Common myeloid progenitor, CD34-positive (primary cell): ENCODE measurements at places on chromosomes 2 and 18.

- peak; percentile 74 for DNase-seq
Observed at GRCh38 chr2:195477248-195477995, 179.6 kb upstream of the SLC39A10 start.

DNA sequence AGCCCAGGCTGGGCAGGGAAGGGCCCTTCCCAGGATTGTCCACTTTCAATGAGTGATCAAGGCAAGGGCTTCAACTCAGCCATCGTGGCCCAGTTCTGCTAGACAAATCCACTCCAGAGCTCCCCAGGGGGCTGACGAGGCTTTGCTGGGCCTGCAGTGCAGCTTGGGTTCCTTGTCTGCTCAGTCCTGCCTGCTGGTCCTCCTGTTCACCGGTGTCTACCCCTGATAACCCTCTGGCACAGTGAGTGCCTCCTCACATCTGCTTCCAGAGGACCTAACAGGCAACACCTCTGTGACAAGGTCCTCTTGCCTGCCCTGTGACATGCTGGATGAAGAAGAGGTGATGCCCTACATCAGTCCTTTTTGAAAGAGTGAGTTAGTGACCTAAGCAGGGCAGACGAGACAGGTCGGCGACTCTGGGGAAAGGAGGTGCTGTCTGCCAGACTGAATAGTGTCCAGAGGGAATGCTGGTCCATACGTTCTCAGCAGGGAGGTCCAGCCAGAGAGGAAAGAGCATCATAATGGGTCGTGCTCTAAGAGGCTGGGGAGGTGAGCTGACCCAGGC is 20.9 kb upstream of the KCNF1 start:
- no peak for DNase-seq

GRCh38 chr2:236677368-236677767 is 107.7 kb downstream of the ACKR3 start:
- DNase-seq, result no peak

GRCh38 chr2:195639959-195640358 is 17.1 kb upstream of the SLC39A10 start:
- no peak for DNase-seq

DNA sequence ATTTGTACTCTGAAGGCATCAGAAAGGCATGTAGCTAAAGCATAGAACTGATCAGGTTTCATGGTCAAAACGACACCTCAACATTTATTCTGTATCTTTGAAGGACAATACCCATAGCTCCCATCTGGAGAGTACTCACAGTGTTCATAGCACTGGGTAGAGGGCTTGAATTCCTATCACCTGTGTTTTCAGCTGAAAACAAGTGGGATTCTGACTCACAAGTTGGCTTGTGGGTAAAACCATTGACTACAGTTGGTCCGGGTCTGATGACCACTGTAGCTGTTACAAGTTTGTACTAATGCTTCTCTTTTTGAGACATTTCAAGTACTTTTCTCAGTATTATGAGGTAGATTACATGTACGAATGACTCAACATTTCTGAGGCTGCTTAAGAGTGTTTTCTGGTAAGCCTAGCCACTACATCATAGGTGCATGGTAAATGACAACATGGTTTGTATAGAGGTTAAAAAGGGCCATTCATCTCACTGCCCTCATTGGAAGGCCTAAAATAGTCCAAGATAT is 68.6 kb upstream of the PELI1 start:
- DNase-seq, result peak; percentile 46

DNA sequence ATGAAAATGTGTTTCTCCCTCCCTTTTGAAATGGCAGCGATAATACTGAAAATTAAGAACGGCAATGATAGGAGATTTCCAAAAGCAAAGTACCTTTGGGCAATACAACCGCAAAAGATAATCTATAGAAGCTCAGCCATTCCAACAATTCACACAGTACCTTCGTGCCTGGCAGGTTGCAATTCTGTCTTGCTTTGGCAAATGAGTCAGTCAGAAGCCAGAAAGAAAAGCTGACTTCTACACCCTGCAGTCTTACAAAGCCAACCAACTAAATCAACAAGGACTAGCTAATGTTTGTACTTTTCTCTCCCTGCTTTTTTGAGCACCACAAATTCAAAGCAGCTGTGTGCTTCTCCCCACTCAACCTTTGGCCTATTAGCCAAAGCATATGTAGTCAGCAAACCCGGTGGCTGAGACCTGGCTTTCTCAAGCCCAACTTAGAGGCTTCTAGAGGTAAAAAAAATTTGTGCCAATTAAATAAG is 25.7 kb upstream of the ID2 start:
- DNase-seq, result no peak

GRCh38 chr18:57009844-57010243 is 137.0 kb upstream of the BOD1L2 start:
- DNase-seq, result no peak

DNA sequence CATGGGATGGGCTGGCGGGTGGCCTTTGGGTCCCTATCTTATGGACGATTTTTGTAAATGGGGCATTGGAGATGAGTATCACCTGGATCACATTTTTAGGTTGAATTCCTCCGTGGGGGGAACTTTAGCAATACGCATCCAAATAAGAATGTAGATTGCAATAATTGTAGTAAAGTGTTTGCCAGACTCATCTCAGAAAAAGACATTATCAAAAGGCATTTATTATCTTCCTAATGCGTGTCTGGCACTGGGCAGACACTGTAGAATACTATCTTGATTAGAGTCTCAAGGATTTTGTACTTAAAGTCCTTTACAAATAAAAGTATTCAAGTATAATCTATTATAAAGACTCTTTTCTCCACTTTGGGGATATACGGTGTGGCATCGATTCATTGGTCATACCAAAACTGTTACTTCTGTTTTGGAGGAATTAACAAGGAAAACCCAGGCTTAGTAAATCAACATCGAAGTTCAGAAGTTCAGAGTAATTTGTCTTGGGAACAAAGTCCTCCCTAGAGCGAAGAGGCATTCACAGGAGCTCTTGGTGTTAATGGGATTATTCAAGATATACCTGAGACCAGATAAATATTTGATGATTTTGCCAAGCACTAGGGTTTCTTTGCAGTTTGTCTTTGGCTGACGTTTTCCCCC is 578 bp upstream of the ACKR3 start:
- no peak for DNase-seq

- DNase-seq, result no peak
Observed at GRCh38 chr2:83160571-83160970, 1298.5 kb downstream of the SUCLG1 start.

- no peak for DNase-seq
Observed at GRCh38 chr18:63850636-63851035, 36.9 kb upstream of the SERPINB2 start.

DNA sequence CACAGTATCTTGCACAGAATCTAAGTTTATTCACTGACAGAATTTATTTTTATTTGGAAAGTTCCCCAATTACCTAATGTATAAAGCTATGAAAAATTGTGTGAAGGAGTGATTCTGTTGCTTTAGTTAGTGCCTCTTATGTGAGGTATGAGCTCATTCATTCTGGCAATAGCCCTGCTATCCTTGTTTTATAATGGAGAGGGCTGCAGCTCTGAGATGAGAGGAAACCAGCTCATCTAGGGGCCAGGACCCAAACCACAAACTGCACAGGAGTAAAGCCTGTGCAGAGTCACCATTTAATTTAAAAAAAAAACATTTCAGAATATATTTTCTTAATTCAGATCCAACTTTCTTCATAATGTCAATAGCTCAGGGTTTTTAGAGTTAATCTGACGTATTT is 383.0 kb downstream of the TMEM182 start:
- peak; percentile 19 for DNase-seq

DNA sequence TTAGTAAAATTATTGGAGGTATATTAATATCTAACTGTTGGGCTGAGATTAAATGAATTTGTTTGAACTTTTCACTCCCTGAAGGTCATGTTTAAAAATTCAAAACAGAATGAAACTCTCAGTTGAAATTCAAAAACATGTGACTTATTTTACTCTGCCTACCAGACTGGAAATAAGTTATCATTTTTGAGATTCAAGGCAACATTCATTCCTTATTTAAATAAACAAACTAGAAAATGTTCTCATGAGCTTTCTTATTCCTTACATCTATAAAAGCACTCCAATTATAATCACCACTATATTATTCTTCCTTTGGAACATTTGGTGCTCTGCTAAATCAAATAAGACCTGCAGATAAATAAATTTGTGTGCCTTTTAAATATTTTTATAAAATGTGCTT is 217.8 kb downstream of the CDH2 start:
- no peak for DNase-seq

GRCh38 chr2:216540920-216541319 is 42.3 kb downstream of the RPL37A start:
- DNase-seq, result no peak

- no peak for DNase-seq
Observed at GRCh38 chr2:26466662-26467310, 11.1 kb downstream of the OTOF start.

GRCh38 chr2:216959433-216959832 is 99.6 kb upstream of the TNP1 start:
- no peak for DNase-seq

GRCh38 chr2:105775809-105776559 is 31.3 kb downstream of the NCK2 start:
- DNase-seq, result peak; percentile 88

GRCh38 chr2:53994818-53995808 is 24.3 kb upstream of the PSME4 start:
- peak; percentile 59 for DNase-seq

- no peak for DNase-seq
Observed at GRCh38 chr2:56229397-56230060, 45.7 kb downstream of the CCDC85A start.

- no peak for DNase-seq
Observed at GRCh38 chr2:186835628-186836027, 13.3 kb downstream of the ZSWIM2 start.

DNA sequence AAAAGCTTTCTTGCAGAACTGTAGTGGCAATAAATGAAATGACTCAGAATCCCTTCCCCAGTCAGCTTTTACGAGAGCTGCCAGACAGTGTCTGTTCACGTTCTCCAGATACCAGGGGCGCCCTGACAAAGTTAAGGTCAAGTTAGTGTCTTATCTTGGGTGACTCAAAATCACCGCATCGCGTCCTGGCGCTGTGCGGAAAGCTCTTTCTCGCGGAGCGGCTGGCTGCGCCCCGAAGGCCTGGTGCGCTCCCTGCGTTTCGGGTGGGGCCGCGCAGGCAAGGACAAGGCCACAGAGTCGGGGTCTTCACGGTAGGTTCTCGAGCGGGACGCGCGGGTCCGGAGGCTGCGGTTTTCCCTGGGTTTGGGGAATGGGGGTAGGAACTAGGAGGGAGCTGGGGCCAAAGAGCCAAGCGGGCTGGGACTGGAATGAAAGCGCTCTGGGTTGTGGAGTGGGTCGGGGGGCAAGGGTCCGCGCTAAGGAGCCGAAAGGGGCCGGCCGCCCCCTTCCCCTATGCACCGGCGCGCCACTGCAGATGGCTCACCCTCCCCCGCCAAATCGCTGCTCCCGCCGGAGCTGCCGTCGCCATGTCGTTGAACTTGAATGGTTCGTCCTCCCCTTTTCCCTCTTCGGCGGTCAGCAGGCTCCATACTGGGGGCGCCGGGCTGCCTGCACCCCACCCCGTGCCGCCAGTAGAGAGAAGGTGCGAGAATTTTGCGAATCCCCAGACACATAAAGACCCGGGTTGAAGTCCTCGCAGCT is 2.6 kb upstream of the HOXD11 start:
- DNase-seq, result no peak

DNA sequence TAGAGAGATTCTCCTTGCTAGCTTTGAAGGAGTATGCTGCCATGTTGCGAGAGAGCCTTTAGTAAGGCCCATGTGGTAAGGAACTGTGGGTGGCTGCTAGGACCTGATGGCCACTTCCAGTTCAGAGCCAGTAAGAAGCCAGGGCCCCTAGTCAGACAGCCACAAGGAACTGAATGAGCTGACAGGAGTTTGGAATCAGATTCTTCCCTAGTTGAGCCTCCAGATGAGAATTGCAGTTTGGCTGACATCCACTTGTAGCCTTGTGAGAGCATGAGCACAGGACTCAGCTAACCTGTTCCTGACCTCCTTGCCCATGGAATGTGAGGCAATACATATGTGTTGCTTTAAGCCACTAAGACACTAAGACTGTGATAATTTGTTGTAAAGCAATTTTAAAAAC is 1.2 kb upstream of the WDR7 start:
- DNase-seq, result no peak

DNA sequence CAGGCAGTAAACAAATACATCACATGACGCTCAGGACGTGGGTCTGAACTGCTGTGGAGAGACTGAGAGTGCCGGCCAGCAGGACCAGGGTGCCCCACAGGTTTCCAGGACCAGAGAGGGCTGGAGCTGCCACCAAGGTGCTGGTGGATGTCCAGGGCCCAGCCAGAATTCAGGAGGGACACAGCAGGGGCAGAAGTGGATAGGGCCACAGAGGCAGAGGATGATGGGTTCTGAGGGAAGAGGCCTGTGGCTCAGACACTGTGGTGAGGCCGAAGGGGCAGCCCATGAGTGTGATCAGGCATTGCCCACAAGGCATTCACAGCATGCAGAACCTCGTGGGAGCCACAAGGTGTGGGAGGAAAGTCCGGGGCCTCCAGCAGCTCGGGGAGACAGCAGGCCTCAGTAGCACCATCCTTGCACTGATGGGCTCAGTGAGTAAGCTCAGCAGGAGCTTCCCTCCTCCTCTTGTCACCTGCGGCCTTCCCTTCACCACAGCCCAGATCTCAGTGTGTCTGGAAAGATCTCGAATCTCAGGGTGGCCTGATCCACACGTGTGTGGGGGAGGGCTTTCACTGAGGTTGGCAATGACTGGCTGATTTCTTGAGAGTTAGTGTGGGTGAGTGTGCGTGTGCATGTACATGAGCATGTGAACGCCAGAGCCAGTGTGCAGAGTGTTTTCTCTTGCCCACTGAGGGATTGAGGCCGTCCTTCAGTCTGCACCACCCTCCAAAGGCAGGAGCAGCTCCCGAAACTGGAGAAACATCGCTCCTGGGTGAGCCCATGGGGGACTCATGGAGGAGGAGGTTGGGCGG is 181.8 kb upstream of the RAB6C start:
- DNase-seq, result no peak

GRCh38 chr2:97911206-97911921 is 84.4 kb downstream of the TMEM131 start:
- DNase-seq, result peak; percentile 83

DNA sequence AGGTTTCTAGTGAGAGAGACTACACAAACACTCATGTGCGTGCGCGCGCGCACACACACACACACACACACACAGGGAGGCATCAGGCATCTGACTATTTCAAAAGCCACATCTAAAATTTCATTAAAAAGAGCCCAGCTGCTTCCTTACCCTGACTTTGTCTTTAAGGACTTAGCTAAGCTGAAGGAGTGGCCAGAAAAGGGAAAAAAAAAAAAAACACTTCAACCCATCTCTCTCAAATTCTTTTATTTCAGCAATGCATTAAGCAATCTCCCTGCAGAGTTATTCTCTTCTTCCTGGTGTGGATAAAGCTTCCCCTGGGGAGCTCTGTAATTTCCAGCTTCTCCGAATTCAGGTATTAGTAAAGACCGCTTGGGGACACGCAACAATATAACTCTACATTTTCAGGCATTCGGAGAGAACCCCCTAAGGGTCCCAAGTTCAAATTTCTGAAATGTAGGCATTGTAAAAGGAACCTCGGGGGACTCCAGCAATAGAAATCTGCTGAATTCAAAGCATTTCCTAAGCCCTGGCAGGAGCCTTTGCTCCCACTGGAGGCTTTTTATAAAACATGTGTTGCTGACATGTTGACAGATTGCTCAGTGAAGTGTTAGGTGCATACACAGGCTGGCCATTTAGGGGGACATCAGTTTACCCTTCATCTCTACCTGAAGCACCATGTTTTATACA is 67.0 kb downstream of the ZNF521 start:
- peak; percentile 85 for DNase-seq
